ENCODE measurements at places on chromosomes 7 and 10. TPM values are rescaled to one million over a fixed set of nuclear protein-coding genes. Genes with fewer than 3 reads are reported as not detected.

DNA sequence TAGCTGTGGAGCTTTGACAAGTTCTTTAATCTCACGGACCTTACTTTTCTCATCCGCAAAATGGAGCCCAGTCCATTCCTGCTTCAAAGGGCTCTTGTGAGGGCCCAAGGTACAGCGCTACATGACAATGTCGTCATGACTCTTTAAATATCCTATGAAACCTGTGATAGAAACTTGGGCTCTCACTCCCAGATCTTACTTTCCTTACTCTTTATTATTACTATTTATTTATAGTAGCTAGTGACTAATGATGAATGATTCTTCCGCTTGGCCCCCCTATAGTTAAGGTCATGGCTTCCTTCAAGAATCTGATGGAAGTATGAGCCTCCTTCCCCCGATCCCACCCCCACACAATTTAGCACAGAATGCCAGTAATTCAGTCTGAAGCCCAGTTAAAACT lies 41.9 kb downstream of the RBM20 start:
- no peak for DNase-seq

- no peak for DNase-seq
Observed at GRCh38 chr10:124086787-124087671, 6.4 kb downstream of the CHST15 start.

Gene PRKG1
- 11.1 TPM for total RNA-seq

Gene PDE1C
- 0.27 TPM for total RNA-seq

Gene AIMP2
- 40.4 TPM for total RNA-seq
